ENCODE measurements at places on chromosomes 4 and X.

- DNase-seq, result no peak
Measured at GRCh38 chrX:6472652-6473342, 62.1 kb downstream of the VCX3A start.

- no peak for DNase-seq
Measured at GRCh38 chr4:76883147-76883546, 14.8 kb downstream of the SOWAHB start.

- DNase-seq, result no peak
Measured at GRCh38 chr4:2136726-2137125, 77.6 kb downstream of the NAT8L start.

DNA sequence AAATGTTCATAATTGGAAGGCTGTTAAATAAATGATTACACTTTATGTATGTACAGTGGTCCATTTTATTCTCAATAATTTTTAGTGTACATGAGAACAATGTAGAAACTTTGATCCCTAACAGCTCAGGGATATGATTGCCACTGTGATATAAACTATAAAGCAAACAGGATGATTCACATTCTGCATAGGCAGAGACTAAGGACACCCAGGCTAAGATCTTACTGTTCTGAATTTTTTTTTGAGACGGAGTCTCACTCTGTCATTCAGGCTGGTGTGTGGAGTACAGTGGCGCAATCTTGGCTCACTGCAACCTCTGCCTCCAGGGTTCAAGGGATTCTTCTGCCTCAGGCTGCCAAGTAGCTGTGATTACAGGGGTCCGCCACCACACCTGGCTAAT, 186.6 kb downstream of the PDGFC start:
- DNase-seq, result no peak

- no peak for DNase-seq
Measured at GRCh38 chr4:122500852-122501501, 44.5 kb upstream of the IL2 start.

DNA sequence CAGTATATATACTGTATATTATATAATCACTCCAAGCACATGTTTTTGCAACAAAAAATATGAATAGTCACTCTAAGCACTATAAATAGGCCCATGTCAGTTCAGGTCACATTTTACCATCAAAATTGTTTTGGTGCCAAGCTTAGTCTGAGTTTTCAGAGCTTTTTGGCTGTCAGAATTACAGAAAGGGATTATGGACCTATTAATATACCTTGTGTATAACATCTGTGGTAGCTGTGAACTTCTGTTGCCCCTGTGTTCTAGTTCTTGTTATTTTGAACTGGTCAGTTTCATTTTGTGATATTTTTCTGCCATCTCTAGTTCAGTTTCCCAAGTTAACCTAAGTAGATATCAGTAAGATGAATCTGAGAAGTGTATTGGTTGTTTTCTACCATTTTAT, 22.9 kb downstream of the EXOC1 start:
- DNase-seq, result no peak

GRCh38 chr4:73721909-73722308, 18.5 kb upstream of the CXCL8 start:
- no peak for DNase-seq

GRCh38 chrX:54708404-54708803, 89.7 kb downstream of the ITIH6 start:
- DNase-seq, result no peak

GRCh38 chr4:14742054-14742453, 260.2 kb upstream of the CPEB2 start:
- no peak for DNase-seq

DNA sequence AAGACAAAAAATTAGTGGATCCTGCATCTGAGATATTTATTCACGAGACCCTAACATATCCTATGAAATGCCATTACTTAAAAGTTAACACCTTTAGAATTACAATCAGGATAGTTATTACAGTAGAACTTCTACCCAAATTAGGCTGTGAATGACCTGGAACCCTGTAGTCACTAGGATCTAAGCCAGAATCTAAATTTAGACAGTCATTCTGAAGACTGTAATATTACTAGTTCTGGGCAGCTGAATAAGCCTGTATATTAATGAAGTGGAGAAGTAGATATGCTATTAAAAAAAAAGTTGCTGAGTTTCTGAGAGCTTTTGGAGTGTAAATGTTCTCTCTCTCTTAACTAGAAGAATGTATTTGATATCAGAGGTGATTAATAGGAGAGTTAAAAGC, 67.0 kb downstream of the FAM13A start:
- no peak for DNase-seq

GRCh38 chrX:14802943-14803710, 69.7 kb downstream of the FANCB start:
- no peak for DNase-seq

DNA sequence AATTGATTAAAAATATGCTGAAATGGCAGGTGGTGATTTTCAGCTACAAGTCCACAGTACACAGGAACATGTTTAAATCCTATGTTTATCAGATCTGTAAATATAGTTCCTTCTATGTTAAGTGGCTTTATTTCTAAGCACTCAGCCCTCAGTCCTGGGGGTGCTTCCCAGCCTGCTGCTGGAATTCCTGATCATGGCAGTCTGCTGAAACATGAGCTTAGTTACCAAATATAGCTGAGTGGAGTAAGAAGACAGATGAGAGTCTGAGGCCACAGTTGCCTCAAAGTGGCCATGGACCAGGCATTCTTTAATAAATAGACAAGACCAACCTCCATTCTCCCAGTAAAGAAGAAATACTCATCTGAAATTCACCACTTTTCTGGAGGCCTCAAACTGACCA, 17.1 kb upstream of the DDX60 start:
- DNase-seq, result no peak

DNA sequence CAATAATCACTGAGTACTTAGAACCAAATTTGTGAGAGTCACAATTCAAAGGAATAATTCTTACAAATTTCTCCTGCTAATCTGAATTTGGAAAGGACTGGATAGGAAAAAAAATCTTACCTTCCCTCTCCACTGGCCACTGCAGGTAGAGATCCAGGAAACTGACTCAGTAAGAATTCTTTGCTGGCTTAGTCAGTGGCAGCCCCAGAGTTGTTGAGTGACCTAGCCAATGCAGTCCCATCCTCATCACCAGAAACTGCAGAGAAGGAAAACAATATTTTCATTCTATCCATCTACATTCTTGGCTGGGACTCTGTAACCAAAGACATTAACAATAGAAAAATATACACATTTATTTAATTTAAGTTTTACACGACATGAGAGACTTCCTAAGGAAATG, 572.0 kb downstream of the ADGRL3 start:
- no peak for DNase-seq

- DNase-seq, result peak; percentile 18
Measured at GRCh38 chr4:55183926-55184599, 58.7 kb upstream of the KDR start.

- DNase-seq, result peak; percentile 33
Measured at GRCh38 chrX:120251471-120252011, 929 bp downstream of the ZBTB33 start.

GRCh38 chr4:139922406-139923024, 231.5 kb downstream of the MAML3 start:
- DNase-seq, result no peak

DNA sequence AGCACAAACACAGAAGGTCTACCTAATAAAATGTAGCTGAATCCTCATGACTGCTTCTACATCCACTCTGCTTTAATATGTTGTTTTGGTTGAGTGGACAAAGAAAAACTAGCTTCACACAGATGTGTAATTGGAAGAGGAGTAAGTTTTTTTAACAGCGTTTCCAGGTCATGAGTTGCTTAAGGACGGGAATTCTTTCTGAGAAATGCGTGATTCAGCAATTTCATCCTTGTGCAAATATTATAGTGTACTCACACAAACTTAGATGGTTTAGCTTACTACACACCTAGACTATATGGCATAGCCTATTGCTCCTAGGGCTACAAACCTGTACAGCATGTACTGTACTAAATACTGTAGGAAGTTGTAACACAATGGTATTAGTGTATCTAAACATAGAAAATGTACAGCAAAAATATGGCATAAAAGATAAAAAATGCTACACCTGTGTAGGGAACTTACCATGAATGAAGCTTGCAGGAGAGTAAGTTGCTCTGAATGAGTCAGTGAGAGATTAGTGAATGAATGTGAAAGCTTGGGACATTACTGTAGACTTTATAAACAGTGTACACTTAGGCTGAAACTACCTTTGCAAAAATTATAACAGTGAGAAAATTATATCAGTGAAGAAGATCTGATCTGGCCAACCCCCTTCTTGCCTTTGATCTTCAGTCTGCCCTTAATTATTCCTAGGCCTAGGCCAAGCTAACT, 70.8 kb upstream of the IL15 start:
- no peak for DNase-seq

- DNase-seq, result no peak
Measured at GRCh38 chr4:151866592-151866918, 105.7 kb upstream of the GATB start.

DNA sequence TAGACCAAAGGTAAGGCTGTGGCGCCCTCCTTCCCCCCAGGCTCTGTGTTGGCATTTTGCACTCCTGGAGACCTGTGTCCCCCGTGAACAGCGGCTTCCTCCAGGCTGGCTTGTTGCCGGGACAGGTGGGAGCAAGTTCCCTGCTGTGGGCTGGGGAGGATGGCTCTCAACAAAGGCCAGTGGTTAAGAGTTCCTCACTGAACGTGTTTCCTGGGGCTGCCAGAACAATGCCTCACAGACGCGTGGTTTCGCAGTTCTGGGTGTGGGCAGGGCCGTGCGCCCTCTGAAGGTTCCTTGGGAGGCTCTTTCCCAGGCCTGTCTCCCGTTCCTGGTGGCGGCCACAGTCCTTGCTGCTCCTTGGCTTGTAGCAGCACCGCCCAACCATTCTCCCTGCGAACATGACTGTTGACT, 33.4 kb downstream of the NELFA start:
- DNase-seq, result no peak

- DNase-seq, result no peak
Measured at GRCh38 chr4:79013756-79014155, 74.5 kb upstream of the PAQR3 start.

- DNase-seq, result no peak
Measured at GRCh38 chrX:22095286-22095685, 63.2 kb downstream of the PHEX start.

DNA sequence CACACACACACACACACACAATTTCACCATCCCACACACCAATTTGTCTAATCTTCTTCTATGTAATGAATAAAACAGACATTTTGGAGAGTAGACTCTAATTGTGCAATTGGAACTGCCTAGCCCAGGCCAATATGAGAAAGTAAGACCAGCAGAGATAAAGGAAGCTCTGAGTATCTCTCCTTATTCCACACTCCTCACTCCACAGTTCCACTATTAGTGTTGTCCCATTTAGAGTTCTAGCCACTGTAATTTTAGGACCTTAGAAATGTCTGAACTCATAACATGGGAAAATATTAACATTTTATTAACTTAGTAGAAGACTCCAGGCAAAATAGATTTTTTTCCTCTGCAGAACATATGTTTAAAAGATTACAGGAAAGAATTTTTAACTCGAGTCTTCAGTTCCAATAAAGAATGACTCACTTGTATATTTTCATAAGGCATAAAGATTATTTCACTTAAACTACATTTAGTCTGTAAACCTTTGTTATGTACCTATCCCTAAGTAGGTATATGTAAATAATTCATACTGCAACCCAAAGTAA, 297.6 kb upstream of the INTU start:
- DNase-seq, result no peak

DNA sequence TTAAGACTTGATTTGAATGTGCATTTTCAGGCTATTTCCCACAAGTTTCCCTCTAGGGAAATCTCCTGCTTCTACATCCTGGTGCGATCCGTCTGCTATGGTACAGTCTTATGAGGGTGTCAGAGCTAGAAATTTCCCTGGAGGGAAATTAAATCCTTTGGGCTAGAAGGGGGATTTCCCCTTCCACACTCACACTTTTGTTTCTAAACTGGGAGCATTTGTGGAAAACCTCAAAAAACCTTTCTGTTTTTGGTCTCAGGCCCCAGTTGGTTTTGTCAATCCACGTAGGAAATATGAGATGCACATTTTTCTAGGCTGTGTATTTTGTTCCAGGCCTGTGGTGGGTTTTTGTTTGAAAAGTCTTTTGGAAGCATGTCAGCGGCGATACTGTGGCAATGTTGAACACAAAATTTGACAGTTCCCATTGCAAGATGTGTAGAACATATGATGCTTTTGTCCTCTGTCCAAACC, 17.8 kb downstream of the HMGB3 start:
- DNase-seq, result no peak

DNA sequence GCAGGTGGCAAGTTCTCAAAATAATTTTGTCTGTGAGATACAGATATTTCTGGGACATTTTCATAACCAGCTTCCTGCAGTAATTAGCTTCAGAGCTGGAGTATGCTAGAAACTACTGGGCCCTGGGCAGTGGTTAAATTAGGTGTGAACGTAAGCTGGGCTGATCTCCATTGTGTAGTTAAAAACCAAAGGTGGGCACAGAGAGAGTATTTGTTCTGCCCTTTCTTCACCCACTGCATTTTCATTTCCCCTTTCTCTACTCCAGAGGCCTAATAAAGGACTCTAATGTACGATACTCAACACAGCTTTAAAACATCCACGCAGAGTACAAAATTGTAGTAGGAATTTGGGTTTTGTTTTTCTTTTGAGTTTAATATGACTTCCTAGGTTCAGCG, 252.7 kb downstream of the SPRY1 start:
- DNase-seq, result no peak

GRCh38 chr4:23890369-23891063, 669 bp upstream of the PPARGC1A start:
- no peak for DNase-seq

- DNase-seq, result no peak
Measured at GRCh38 chr4:8537041-8537461, 43.1 kb upstream of the GPR78 start.

Measured in activated naive CD4-positive, alpha-beta T cell treated with anti-CD3 and anti-CD28 coated beads for 36 hours (primary cell).